ENCODE measurements at places on chromosomes 12 and 14.

GRCh38 chr14:26332966-26333365, 264.9 kb downstream of the NOVA1 start:
- DNase-seq, result no peak

GRCh38 chr12:58656254-58657009, 263.9 kb downstream of the LRIG3 start:
- DNase-seq, result no peak

- DNase-seq, result no peak
Observed at GRCh38 chr12:114628199-114628598, 55.8 kb downstream of the TBX3 start.

DNA sequence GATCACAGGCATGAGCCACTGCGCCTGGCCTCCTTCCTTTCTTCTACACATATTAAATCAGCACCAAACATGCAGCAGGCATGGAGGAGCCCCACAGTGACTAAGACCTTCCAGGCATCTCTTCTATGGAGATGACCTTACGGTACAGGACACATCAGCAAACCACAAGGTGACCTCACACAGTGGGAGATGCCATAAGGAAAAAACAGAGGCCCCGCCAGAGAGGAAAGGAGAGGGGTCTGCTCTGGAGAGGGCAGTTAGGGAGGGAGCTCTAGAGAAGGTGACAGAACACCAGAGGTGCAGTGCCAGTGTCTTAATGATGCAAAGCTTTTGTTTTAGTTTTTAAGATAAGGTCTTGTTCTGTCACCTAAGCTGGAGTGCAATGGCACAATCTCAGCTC, 81.1 kb upstream of the ESRRB start:
- no peak for DNase-seq

GRCh38 chr12:124213666-124214347, 81.1 kb upstream of the RFLNA start:
- no peak for DNase-seq

DNA sequence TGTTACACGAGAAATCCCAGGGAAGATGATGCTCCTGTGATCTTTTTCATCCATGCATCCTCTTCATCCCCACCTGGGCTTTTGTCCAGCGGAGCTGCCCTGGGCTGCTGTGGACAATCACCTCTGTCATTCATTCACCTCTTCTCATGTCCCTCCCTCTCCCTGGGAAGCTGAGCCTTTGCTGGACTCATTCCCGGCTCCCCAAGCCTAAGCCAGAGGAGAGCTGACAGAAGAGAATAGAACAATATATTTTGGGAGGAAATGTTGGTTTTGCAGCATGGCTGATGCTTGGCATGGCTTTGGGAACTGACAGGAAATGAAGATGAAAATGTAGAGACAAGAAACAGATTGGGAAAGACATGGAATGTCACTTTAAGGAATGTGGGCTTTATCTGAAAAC, 177.4 kb downstream of the DICER1 start:
- DNase-seq, result no peak

- no peak for DNase-seq
Observed at GRCh38 chr14:64786296-64787149, 82.3 kb downstream of the PLEKHG3 start.

DNA sequence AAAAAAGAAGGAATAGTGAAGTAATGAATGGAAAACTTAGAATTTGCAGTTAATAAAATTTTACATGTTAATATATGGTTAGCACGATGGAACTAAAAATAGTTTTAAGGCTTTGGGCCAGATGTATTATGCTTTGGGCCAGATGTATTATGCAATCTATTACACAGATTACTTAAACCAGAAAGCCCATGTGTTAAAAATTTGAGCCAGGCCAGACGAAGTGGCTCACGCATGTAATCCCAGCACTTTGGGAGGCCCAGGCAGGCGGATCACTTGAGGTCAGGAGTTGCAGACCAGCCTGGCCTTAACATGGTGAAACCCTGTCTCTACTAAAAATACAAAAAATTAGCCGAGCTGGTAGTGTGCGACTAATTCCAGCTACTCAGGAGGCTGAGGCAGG, 17.2 kb downstream of the IFT81 start:
- DNase-seq, result no peak

- no peak for DNase-seq
Observed at GRCh38 chr12:109165599-109165998, 49.2 kb downstream of the ACACB start.

DNA sequence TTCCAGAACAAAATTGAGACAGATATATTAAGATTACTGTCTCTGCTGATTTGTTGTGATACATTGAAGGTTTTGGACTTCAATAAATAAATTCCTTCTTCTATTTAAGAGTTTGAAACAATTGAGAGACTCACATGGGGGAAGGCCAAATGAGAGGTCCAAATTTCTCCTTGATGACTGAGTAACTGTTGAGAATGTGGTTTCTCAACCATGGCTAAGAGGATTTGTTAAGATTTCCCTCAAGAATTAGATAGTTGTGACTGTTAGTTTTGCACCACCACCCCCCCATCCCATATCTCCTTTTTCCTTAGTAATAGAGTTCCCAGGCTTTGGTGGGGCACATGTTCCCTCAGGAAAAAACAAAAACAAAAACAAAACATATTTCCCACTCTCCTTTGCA, 47.7 kb upstream of the IGF1 start:
- DNase-seq, result no peak

DNA sequence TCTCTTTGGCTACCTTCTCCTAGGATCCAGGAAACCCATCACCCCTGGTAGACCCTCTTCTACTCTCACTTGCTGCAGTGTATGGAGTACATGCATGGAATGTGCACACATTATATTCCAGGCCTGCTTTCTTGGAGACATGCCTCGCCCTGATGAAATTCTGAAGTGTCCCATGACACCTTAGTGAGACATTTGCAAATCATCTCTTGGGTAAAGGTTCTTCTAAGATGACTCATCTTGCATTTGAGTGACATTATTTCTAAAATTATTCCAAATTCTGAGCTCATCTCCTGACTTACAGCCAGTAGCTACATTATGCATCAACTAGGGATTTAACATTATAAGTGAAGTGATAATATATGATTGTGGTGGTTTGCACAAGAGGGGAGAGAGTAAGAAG, 49.8 kb downstream of the SDR9C7 start:
- no peak for DNase-seq

DNA sequence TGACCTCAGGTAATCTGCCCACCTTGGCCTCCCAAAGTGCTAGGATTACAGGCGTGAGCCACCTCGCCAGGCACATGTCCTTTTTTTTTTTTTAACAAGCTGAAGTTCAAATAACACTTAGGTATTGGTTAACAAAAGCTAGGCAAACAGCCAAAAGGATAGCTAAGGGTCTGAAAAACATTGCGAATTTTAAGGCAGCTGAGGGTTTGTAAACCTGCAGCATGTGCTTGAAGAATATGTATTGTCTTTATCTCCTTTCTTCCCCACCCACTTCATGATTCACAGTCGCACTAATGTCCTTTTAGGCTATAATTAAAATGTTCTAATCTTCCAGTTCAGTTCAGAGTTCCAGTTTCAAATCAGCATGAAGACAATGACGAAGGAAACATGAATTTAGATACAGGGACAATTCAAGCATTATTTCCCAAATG, 30.1 kb upstream of the CERS5 start:
- no peak for DNase-seq

DNA sequence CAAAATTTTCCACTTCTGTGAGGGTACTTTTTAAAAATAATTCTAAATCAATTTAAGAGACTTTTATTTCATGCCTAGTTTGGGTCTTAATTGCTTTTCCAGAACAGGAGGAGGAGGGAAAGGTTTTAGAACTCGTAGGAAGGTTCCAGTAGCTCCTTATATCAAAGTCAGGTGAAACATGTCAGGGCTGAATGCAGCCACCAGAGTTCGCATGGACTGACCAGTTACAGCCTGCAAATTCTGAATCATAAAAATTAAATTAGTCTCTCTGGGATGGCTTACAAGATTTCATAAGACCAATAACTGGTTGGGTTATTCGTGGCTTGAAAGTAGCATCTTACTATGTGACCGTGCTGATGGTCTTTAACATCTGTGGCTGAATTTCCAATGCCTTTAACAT, 397 bp downstream of the BDKRB1 start:
- DNase-seq, result no peak

- no peak for DNase-seq
Observed at GRCh38 chr12:57487055-57487596, 742 bp upstream of the MARS1 start.

- DNase-seq, result no peak
Observed at GRCh38 chr14:30588873-30589272, 29.9 kb downstream of the G2E3 start.

DNA sequence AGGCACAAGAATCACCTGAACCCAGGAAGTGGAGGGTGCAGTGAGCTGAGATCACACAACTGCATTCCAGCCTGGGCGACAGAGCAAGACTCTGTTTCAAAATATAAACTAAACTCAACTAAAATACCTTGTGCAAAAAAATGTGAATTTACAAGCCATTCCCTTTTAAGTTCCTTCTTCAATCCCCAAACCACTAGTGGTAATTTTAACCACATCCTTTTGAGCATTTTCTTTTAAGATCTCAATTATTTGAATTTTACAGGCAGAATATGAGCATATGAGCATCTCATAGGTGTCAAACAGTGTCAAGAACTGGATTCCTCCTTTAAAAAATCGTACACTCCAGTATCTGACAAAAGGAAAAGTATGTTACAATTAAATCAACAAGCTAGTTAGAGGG, 57.0 kb upstream of the NPFF start:
- DNase-seq, result no peak

GRCh38 chr12:102163383-102163782, 34.2 kb downstream of the PMCH start:
- DNase-seq, result no peak

GRCh38 chr12:93106910-93107309, 177.8 kb upstream of the EEA1 start:
- DNase-seq, result no peak

- no peak for DNase-seq
Observed at GRCh38 chr12:10393291-10393690, 3.5 kb upstream of the KLRK1 start.

- no peak for DNase-seq
Observed at GRCh38 chr14:23384364-23385080, 7.7 kb downstream of the CMTM5 start.

DNA sequence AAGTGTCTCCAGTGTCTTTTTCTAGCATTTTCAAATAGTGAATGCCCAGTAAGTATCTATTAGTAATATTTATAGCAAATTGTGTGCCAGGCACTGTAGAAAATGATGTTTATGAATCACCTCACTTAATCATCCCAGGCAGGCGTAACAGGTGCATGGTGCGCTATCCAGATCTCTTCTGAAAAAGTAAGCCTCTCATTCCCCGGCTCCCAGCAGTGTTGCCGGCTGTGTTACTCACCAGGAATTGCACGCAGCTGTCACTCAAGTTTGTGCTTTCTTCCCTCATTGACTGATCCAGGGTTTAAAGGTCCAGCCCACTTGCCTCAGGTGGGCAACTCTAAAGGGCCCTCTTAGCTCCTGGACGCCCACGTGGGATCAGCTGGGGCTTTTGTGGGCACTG, 173.8 kb upstream of the RASSF8 start:
- DNase-seq, result no peak

DNA sequence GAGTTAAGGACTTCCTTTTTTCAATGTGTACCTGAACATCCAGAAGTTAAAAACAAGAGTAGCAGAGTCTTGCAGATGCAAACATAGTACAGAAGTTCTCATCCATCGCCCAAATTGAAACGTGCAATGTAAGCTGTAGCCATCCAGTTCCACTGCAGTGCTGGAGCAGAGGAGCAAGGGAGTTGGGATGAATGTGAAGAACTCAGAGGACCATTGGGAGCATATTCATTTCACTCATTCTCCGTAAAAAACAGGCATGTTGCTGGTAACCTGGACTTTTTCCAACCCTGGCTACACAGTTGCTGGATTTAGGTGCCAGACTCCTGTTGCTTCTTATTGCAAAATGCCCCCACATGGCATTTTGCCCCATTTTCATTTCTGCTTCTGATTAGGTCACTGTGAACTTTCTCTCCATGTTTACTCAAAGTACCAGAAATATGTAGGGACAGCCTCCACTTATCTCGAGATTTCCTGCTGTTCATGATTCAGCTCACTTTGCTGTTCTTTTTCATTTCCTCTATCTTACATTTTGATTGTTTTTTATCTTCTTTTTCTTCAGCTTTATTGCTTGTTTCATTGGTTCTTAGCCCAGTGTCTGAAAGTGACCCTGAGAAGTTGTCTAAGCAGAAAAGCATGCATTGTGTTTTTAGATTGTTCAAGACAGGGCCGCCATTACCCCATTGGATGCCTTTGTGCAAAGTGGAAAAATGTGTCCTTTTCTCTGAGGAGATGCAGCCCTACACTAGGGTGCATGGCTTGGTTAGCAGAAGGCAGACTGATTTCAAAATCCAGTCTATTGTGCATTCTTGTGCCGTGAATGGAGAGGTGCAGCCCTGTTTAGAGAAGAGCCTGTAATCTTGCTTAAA, 109.0 kb upstream of the AMIGO2 start:
- DNase-seq, result no peak

- no peak for DNase-seq
Observed at GRCh38 chr12:66456612-66457011, 154.3 kb downstream of the HELB start.

DNA sequence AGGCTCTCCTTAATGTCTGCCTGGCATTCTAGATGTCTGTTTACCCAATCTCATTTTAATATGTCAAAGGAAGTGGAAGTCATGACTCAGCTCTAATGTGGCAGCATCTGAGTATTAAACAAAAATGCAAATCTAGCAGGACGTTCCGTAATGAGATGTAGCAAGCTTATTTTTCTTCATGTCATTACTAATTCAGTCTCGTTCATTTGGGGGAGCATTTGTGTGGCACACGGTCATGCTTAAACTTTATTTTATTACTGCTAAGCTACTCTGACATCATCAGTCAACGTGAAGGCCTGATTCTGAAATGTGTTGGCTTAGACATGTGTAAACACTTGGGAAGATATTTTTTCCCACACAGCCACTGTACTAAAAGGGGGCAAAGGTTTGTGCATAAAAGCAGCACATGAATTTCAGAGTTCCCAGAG, 326.7 kb upstream of the TMPO start:
- DNase-seq, result no peak

GRCh38 chr12:47578836-47579235, 127.0 kb downstream of the RPAP3 start:
- DNase-seq, result no peak

DNA sequence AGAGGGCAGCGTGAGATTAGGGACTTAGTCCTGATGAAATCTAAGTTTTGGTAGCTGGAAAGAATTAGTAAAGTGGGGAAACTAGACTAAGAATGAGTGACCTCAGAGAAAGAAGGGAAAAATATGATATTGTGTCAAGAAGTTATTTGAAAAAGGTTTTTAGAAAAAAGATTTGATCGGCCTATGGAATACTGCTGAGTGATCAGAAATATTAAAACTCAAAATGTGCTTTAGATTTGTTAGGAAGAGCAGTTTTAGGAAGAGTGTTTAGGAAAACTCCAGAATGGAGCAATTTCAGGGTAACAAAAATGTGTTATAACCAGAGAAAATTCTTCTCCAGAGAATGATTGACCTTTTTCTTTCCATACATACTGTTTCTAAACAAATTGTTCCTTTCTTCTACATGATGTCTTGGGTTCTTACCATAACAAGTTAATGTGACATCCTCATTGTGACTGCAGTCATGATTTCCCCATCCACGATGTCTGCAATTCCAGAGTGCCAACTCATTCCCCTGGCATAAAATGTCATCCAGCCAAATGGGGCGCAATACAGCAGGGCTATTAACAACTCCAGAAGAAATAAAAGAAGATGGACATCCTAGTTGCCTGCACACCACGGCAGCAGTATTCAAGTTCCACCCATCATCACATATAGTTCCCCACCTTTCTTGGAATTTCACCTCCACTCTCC, 11.8 kb downstream of the CD163L1 start:
- no peak for DNase-seq
